Amygdala (tissue), 56 donors: ENCODE measurements at places on chromosomes 7 and 10.

DNA sequence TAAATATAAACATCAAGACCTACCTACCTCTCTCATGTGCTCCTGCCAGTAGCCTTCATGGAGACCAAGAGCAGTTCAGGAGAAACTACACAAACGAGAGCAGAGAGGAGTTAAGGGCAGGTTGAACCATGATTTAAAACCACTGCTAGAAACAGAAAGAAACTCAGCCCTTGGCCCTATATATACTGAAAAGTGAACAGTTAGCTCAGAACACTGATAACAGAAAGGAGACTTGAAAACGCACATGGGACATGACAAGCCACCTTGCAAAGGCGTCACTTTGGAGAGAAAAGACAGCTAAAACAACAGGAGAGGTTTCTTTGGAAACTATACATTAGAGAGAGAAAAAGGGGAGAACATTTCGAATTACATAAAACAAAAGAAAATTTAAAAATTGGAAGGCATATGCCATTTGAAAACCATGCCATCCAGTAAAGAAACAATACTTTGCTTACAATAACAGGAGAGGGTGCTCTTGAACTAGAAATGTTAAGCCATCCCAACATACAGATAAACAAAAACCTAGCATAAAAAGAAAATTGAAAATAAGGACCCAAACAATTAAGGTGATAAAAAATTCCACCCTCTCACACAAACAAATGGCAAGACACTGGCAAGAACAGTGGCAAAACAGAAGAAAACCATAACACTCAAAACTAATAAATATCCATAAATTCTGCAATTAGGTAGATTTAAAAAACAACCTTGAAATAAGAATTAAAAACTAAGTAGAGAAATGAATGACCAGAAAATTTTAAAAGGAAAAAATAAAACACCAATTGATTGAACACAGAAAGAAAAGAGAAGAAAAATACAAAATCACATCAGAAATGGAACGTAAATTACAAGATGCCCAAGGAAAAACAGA is 232.7 kb downstream of the IMMP2L start:
- no peak for DNase-seq

DNA sequence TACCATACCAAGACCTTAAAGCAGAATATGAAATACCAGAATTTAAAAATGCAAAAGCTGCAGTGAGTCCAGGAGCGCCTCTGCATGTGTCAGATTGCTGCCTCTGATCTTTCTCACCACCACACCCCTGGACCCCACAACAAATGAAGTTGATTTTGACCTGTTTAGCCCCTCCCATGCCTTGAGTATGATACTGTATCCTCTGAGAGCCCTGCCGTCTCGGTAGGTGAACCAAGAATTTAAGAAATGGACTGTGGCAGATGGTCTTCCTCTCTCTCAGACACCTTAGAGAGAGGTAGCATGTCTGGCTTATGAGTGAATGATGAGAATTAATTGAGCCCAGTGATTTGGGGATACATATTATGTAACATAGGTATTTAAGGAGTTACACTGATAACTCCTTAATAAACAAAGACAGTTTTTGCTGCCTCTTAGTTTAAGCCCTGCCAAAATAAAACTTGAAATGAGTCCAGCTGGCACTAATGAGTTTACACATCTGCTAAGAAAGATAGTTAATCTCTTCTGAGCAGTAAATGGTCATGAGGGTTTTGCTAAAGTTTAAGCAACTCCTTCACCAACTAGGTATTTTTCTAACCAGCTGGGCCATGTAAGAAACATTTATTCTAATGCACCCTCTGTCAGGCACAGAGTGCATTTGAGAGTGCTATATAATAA is 4.5 kb upstream of the TFPI2 start:
- no peak for DNase-seq

DNA sequence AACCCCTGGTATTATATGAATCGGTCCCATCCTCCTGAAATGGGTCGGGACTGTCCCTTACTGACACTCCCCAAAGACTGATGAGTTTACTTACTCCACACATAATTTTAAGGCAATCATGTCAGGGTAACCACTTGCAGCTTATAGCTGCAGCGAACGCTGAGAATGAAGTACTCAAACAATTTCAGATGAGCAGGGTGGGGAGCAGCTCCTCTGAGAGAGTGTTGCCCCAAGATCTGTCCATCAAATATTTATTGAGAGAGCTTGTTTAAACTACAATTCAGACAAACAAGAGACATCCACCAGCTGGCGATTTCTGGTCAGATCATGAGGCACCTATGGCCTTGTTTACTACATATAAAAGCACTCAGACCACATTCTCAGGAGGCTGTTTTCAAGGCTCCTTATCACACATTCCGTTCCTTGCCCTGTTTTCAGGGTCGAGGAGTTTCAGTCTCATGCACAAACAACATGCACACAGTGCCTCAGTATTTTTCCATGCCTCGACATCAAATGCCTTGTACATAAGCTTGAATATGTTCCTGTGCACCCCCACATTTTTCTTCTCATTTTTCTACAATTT is 80.1 kb downstream of the THSD7A start:
- no peak for DNase-seq

- no peak for DNase-seq
Measured at GRCh38 chr10:128137877-128138276, 11.7 kb upstream of the MKI67 start.

DNA sequence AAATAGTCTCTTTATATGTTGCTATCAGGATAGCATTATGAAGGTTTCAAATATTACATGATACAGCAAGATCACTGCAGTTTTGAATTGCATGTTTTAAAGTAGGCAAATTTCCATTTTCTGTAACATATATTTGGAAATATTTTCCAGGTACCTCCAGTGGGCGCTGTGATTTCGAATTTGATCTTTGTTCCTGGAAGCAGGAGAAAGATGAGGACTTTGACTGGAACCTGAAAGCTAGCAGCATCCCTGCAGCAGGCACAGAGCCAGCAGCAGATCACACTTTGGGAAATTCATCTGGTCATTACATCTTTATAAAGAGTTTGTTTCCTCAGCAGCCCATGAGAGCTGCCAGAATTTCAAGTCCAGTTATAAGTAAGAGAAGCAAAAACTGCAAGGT is 299.0 kb downstream of the MALRD1 start:
- DNase-seq, result no peak

DNA sequence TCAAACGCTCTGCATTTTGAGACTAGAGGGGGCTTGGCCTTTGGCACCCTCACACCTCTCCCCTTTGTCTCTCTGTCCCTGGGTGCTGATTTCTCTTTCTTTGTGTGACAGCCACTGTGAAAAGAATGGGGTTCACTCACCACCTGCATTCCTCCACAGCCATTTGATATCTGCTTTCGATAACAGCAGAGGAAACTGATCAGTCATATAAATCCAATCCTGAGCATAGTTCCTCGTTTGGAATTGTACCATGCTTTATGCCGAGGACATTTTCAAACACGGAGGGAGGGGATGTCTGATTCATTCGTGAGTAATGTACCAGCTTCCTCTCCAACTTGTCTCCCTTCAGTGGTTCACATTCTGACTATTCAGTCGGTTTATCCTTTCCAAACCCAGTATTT is 15.8 kb downstream of the MET start:
- no peak for DNase-seq

DNA sequence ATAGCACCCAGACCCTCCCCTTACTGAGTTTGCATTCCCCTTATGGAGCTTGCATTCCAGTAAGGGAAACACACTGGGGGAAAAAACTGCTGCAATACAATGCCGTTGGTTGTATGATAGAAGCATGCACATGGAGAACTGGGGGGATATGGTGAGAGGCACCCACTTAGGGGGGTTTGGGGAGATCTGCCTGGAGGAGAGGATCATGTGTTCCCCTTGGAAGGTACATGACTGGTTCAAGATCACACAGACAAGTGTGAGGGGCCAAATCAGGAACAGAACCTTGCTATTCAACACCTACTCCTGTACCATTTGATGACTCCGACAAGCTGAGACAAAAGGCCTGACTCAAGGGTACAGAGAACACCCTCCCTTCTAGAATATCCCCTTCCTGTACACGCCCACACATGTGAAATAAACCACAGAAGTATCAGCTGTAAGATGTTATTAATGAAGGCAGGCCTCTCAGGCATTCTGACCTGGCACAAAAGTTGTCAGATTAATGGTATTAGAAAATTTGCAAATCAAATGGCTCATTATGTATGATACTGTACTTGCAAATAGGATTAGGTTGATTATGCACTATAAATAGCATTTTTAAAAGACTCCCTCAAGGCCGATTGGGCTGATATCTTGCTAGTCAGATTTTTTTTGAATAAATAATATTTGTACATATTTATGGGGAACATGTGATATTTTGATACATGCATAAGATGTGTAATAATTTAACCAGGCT is 122.2 kb downstream of the NPY start:
- no peak for DNase-seq

GRCh38 chr10:9811601-9812000 is 1206.1 kb upstream of the CELF2 start:
- DNase-seq, result no peak

DNA sequence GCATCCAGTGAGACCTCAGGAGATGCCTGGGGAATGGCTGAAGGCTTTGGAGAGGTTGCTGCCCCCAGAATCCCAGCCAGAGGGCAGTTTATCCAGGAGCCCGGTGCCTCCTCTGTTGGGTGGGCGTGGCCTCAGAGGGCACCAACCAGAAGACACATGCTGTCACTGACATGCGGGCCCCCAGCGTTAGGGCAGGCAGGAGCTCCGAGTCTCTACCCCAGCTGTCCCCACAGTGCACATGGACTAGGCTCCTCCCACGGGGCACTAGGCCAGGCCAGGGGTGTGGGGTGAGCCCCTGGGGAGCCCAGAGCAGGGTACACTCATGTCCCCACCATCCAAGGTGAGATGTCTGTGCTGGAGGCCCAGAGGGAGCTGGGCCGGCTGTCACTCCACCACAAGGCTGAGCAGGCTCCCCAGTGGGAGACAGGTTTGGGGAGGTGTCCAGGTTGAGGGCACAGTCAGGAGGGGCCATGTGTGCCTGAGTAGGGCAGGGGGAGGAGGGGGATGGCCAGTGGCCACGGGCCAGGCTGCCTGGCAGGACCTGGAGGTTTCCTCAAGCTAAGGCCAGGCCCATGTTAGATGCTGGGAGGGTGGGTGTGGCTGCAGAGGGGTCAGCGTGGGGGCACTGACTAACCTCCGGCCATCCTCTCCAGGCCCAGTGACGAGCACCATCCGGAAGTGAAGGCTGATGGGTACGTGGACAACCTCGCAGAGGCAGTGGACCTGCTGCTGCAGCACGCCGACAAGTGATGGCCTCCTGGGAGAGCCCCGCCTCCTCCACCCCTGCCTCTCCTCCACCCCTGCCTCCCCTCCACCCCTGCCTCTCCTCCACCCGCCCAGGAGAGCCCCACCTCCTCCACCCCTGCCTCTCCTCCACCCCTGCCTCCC is 131.3 kb downstream of the FAM53B start:
- DNase-seq, result no peak

DNA sequence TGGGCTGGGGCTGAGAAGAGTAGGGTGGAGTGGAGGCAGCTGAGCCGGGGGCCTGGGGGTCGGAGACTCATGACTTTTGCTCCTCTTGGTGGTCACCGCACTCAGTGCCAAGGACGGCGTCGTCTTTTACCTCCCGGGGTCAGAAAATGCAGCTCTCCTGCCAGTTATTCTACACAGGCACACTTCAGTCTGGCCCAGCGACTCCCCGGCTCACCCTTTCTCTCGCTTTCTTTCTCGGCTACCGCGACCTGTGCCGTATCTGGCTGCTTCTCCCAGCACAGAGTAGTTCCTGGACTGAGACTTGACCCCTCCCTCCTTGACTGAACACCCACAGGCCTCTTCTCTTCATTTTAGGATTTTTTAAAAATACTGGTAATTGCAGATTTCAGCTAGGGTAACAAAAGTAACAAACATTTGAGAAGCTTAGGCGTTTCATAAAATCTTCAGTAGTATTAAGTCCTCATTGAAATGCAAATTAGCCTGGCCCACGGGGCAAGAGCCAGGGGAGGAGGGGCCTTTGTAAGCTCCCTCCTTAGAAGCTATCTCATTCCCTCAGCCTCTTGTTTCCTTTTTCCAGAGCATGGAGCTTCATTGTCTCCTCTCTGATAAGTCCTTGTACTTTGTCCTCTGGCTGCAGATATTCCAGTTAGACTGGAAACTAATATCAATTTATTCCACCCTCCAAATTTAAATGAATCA is 1.1 kb upstream of the PRLHR start:
- no peak for DNase-seq

GRCh38 chr7:115933471-115933870 is 97.1 kb downstream of the TFEC start:
- no peak for DNase-seq

DNA sequence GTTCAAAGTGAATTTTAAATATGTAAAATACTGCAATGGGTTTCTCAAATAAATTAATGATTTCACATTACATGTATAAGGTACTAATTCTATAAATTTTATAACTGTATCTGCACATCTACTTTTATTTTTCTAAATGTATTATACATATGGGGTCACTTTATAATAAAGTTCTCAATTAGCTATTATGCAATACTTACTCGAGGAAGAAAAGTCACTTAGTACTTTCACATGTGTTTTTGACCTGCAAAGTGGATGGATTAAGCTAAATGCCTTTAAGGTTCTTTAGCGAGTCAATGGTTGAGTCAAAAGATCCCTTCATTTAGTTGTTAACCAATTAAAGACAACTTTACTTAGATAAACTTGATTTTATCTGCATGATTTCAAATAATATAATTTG is 437.8 kb downstream of the ANKRD7 start:
- no peak for DNase-seq

DNA sequence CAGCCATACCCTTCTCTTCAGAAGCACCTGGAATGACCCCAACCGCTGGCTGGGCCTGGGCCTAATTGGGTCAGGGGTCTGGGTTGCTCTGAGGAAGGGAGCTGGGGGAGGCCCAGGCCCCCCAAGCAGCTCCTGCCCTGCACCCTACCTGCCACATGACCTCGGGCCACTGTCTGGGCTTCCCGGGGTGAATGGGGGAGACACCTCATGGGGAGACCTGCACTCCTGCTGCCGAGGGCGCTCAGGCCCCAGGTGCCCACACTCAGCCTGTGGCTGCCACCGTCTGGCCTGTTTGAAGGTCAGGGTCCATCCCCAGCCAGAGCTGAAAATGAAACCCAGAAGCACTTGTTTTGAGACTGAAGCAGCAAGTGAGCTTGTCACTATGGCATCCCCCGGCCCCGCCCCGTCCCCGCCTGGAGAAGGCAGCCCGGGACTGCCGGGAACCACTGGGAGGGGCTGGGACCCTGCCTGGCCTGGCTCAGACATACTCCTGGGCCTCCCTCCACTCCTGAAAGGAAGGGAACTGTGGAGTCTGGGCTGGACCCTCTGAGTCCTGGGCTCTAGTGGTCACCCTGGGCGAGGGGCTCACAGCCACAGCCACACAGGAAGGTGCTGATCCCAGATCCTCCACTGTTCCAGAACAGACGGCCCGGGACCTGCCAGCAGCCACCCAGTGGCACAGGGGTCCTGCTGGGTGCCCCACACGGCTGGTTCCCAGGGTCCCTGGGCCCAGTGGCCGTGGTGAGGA is 7.4 kb upstream of the MICALL2 start:
- peak; percentile 40 for DNase-seq

- no peak for DNase-seq
Measured at GRCh38 chr10:125782616-125783015, 7.0 kb upstream of the MMP21 start.

- peak; percentile 29 for DNase-seq
Measured at GRCh38 chr10:97553575-97554031, 19.0 kb upstream of the ANKRD2 start.
